ENCODE measurements at places on chromosomes 7 and 10.

- peak; percentile 72 for DNase-seq
Measured at GRCh38 chr7:142795339-142795863, 24.6 kb downstream of the PRSS2 start.

DNA sequence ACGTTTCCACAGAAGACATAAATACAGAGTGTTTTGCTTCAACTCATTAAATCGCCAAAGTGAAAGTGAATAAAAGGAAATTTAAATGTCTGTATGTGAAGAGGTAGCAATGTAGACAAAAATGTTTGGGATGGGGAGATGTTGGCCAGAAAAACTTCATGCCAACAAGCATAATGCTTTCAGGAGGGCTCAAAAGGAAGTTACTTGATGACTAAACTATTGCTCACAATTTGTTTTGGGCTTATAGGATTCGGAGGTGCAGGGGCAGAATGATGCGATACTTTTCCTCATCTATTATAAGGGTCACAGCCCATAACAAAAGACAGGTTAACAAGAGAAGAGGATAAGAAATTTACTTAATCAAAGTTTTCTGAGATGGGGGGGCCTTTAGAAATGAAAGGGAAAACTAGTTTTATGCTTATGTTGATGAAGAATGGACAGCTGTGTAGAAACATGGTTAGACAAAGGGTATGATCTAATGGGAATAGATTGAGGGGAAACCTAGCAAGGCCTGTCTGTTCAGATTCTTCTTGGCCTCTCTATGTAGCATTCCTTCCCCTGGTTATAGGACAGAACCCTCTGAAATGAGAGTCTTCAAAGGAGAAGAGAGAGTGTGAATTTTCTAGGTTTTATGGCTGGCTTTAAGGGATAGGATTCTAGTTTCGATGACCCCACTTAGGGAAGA is 898.6 kb downstream of the LRMDA start:
- no peak for DNase-seq

DNA sequence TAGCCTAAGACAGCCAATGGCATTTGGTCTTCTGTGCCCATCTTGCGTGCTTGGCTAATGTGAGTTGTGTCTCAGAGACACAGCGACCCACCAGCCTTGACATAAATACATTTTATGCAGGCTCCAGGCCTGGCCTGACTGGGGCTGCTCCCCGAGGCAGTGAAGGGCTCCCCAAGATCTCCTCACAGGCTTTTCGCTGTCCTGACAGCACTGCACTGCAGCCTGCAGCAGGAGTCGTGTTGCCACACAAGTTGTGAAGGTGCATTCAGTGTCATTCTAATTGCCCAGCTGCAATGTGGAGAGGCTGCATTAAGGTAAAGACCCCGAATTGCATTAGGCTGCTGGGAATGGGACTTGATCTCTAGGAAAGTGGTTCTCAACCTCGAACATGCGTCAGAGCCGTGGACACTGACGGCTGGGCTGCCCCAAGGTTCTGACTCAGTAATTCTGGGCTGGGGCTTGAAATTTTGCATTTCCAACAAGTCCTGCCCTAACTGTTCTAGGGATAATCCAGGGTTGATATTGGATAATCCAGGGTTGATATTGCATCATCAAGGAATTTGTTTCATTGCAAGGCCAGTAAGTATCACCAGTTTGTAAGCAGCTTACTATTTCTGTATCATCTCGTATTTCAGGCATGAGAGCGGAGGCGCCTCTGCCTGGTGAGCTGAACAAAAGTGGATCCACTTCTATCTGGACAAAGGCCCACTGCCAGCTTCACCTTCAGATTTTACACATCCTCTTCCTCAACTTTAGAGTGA is 108.7 kb upstream of the INSIG1 start:
- DNase-seq, result no peak

- DNase-seq, result no peak
Measured at GRCh38 chr7:69568266-69568665, 30.0 kb upstream of the AUTS2 start.

GRCh38 chr10:6239213-6239991 is 36.7 kb downstream of the PFKFB3 start:
- peak; percentile 85 for DNase-seq

Data from natural killer cell treated with Interleukin-12 subunit alpha and Interleukin-12 subunit beta and Interleukin-15 and Interleukin-18, amount 100 ng/mL, for 72 hours (primary cell).